ENCODE measurements at places on chromosomes 4 and X.

DNA sequence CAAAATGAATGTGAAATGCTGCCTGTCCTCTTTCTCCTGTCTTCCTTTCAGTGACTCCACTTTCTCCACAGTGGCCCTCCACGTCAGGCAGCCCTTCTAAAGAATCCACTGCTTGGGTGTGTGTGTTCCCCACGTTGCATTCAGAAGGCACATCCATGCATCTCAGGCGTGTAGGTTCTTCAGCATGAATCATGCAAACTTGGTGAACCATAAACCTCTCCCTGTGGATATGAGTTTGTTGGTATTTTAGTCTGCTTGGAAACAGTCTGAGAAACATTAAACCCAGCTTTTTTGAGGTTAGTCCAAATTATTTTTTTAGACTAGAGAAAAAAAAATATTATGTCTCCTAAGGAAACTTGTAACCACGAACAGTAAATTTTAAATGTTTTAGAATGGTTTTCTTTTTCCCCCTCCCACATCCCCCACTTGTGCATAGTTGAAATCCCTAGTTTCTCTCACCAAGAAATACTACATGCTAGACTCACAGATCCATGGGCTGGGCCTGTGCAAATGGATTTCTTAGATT lies 251.6 kb downstream of the CBR4 start:
- DNase-seq: peak; percentile 86

GRCh38 chrX:107716118-107716684 lies 59.4 kb downstream of the TSC22D3 start:
- DNase-seq: peak; percentile 34

- DNase-seq: peak; percentile 65
Measured at GRCh38 chrX:38151441-38151840, 69.2 kb downstream of the SRPX start.

DNA sequence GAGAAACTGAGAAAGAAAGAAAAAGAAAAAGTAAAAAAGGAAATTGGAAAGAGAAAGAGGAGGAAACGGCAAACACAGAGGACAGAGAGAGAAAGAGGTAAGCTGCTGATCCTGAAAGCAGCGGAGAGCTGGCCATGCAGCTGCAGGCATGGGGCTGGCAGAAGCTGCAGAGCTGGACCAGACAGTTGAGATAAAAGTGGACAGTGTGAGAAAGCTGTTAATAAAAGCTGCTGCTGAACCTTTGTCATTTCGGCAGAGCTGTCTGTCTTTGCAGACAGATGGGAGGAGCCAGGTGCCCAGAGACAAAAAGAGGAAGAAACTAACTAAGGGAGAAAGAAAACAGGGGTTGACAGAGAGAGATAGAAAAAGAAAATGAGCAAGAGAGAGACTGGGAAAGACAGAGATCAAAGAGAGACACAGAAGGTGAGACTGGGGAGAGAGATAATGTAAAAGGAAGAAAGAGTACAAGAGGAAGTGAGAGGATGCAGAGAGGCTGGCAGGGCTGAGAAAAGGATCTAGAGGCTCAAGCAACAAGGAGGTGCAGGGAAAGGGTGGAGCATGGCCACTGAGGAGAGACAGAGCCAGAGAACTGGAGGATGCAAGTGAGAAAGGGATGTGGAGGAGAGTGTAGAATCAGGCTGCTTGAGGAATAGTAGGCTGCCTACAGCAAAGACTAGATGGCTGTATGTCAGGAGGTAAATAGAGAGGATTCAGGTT lies 376.8 kb upstream of the FGF16 start:
- no peak for DNase-seq

DNA sequence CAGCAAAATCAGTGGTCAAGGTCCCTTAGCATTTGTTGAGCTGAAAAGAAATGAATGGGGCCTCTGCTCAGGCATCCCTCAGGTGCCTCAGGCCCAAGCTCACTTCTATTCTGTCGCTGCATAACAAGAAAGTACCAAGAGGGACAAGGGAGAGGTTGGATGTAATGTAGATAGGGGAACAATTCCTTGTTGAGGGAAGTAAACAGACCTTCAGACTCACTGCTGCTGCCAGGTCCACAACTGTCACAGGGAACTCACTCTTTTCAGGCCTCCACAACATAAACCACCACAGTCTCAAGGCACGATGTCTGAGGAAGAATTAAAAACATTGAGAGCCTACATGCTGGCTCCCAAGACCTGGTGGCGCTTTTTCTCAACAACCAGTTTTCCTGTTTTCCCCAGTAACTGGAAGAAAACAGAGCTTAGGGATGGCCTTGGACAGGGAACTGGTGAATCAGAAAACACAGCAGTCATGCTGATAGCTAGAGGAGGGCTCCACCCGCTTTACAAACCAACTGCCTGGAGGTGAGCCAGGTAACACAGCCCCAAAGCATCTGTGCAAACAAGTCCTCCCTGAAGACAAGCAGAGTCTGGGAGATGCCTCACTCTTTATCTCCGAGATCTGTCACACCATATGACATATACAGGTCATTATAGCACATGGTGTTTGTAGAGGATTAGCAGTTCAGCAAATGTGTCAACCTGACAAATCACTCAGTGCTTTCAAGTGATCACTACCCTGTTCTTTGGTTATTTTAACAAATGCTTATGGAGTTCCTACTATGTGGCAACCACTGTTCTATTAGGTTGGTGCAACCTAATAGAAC lies 14.3 kb upstream of the AWAT1 start:
- DNase-seq: peak; percentile 1

DNA sequence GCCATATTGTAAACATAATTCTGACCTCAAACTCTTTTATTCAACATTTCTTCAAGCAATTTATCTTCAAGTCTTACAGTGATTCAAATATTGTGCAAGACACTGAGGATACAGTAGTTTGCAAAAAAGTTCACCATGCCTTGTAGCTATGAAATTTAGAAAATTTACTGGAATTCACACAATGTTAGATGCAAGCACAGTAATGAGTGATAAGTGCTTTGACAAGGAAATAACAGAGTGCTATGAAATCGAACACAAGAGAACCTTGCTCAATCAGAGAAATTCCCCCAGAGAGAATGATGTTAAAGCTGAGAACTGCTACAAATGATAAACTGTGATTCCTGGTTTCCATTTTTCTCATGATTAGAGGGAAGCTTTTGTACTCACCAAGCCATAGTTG lies 952.9 kb downstream of the FAT4 start:
- peak; percentile 90 for DNase-seq

- DNase-seq: peak; percentile 25
Measured at GRCh38 chr4:185682236-185682635, 129.8 kb downstream of the SORBS2 start.

DNA sequence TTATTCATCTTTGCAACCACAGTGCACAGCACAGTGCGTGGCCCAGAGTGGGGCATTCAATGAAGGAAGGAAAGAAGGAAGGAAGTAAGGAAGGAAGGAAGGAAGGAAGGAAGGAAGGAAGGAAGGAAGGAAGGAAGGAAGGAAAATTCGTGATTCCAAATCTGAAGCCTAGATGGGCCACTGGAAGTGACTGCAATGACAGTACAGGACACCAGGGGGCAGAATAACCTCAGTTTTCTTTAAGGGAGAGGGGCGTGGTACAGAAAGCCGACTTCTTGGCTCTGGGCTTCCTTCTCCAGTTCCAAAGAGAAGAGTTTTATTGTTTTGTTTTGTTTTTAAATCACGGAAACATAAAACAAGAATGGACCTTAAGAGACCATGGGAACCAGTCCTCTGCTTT lies 47.8 kb downstream of the APLN start:
- peak; percentile 63 for DNase-seq

GRCh38 chrX:18272222-18272621 lies 51.5 kb upstream of the BEND2 start:
- no peak for DNase-seq

- peak; percentile 93 for DNase-seq
Measured at GRCh38 chr4:140266958-140267568, 106.4 kb upstream of the SCOC start.

GRCh38 chr4:30620711-30621110 lies 99.5 kb upstream of the PCDH7 start:
- no peak for DNase-seq

DNA sequence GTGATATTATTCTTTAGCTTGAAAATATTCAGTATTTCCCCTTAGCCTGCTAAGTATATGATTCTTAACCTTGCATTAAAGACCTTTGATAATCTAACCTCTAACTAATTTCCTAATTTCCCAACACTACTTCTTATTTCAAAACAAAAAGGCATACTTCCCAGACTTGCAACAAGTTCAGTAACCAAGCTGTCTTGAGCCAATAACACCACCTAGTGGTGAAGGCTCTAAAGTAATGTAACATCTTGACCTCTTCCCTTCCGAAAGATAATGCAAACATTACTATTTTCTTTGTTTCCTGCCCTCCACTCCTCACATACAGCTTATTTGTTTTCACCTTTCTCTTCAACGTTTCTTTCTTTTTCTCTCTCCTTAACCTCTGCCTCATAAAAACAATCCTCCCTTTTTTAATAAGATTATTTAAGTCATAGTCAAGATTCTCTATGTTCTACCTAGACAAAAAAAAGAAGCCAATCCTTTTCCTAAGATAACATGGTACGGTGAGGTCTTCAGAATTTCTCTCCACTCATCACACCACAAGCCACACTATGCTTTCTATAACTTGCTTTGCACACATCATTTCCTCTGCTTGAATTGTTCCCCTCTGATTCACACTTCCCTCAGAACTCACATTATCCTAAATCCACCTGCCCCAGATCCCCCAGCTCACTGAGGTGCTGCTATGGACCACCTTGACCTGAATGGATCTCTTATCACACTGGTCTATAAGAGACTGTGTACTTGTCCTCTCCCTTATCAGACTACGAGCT lies 3.5 kb downstream of the FAT1 start:
- DNase-seq: peak; percentile 75

DNA sequence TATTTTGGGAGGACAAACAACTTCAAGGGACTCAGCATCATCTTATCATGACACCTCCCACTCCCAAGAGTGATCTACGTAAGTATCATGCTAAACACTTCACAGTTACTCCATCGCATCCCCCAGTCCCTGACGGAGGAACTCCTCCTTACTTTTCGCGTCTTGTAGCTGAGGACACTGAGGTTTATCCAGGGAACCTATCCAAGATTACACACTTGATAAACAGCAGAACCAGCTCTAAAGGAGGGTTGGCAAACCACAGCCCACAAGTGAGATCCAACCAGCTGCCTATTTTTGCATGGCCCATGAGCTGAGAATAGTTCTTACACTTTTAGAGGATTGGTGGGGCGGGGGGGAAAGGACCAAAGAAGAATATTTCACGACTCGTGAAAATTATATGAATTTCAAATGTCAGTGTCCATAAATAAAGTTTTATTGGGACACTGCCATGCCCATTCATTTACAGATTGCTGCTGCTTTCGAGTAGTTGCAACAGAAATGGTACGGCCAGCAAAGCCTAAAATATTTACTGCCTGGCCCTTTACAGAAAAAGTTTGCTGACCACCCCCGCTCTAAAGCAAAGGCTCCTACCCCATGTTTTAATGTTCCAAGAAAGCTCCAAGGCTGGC lies 47.8 kb downstream of the SEPSECS start:
- no peak for DNase-seq

- no peak for DNase-seq
Measured at GRCh38 chr4:75655562-75655961, 17.6 kb downstream of the G3BP2 start.

GRCh38 chr4:126756050-126756829 lies 876.5 kb upstream of the INTU start:
- no peak for DNase-seq

DNA sequence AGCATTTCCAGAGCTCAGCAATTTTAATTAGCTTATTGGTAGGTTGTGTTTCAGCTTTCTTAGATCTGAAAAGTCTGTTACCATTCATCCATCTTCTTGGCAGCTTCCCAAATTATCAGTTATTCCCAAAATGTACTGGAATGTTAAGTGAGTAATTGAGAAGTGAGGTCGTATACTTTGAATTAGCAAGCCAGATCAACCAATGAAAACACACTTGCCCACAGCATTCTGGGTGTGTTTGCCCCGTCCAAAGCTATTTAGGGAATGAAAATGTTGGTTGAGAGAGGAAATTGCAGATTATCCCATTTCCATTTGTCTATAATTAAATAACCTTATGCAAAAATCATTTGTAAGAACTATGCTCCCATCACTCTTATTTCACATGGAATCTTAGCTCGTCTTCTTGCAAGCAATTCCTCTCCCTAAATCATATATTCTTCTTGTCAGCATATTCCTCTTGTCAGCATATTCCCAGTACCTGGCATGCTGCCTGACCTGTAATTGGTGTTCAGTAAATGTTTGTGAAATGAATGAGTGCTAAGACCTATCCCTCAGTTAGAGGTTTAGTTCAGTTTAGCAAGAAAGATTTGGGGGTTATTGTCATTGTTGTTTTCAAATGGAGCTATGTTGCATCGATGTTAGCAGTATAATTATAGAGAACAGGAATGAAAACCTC lies 23.3 kb upstream of the ANTXR2 start:
- peak; percentile 14 for DNase-seq

DNA sequence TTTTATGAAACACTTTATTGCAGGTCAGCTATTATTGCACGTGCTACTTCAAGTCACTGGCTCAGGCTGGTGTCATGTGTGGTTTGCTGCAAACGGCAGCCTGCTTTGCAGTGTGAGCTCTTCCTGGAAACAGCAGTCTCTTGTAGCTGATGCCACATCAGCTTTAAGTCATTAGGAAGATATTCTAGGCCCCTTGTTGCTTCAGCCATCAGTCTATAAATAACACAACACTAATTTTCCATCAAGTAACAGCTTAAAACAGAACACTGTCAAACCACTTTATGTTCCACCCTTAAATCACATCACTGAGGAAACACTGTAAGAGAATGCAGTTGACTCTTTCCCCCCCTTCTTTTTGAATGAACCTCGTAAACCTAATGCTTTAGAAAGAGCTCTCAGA lies 93.8 kb downstream of the GATB start:
- DNase-seq: no peak

DNA sequence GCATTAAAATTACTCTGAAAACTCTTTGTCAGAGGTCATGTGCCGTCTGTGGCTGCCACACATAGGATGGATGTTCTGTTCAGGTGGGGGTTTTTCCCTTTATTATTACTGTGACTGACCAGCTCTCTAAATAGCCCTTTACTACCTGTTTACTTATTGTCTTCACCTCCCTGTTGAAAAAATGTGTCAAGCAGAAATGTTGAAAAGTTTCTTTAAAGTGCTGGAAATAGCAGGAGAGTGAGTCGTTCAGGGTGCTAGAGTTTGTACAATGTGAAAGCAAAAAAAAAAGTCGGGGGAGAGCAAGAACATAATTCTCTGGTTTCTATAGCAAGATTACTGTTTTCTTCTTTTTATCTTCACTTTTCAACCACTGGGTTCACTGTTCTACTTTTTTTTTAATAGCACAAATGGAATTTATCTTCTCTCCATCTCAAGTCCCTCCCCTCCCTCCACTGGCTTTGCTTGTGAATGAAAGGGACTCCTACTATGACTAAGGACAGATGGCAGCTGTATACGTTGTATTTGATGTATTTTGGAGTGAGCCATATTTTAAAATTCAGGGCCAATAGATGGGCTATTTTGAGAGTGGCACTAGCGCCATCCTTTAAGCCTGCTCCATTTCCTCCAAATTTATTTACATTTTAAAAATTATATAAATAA lies 33.3 kb downstream of the ARX start:
- DNase-seq: no peak

DNA sequence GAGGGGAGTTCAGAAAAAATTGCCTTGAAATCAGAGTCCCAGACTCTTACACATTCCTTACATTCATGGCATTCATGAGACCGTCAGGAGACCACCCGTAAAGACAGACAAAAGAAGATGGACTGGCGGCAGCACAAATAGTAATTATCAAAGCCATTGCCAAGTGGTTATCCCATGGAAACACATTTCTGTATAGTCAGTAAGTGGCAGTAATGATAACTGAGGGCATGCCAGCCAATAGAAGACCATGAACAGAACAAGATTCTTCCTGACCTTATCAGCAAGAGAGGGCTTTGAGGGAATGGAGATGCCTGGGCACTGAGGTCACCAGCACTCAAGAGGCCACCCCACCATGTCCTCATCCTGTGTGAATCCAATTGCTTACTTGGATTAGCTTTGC lies 121.7 kb upstream of the HCCS start:
- DNase-seq: peak; percentile 13
